Regular cardiac myocyte (primary cell): ENCODE measurements at places on chromosomes 16 and 17. TPM values are rescaled to one million over a fixed set of nuclear protein-coding genes. Genes with fewer than 3 reads are reported as not detected.

TP53TG3C gene
- 0.19 and 1.4 TPM in 2 replicates for total RNA-seq

FUS gene
- 37.8 and 90.7 TPM in 2 replicates for total RNA-seq

CD79B gene
- total RNA-seq, result 1.1 and 5.4 TPM in 2 replicates

C16orf96 gene
- under 0.01 TPM in 2 replicates for total RNA-seq

KRT39 gene
- 0.28 TPM in 1 of 2 replicates, not detected in the other for total RNA-seq

HBA2 gene
- not detected in 2 replicates for total RNA-seq

GAA gene
- total RNA-seq, result 5.9 and 33.8 TPM in 2 replicates

CRLF3 gene
- 19.4 and 27.6 TPM in 2 replicates for total RNA-seq

TMC8 gene
- under 0.01 TPM in 1 of 2 replicates, not detected in the other for total RNA-seq

ICAM2 gene
- total RNA-seq, result 22.4 and 27.9 TPM in 2 replicates
